ENCODE measurements at places on chromosomes 6 and 20. TPM values are rescaled to one million over a fixed set of nuclear protein-coding genes. Genes with fewer than 3 reads are reported as not detected.

- no peak overlapping the region for H3K27ac ChIP-seq
- H3K4me3 ChIP-seq = no peak overlapping the region
- H3K4me1 ChIP-seq = no peaks in the 10 kb centered on the region
- peaks cover 39% of the 10 kb centered on the region for H3K27me3 ChIP-seq
- H3K36me3 ChIP-seq = no peaks in the 10 kb centered on the region
- no peak for DNase-seq
Observed at GRCh38 chr6:101394936-101395335, 1.4 kb downstream of the GRIK2 start.

GRCh38 chr6:121498481-121499276 is 63.2 kb downstream of the GJA1 start:
- H3K27ac ChIP-seq = no peak overlapping the region
- H3K36me3 ChIP-seq = no peaks in the 10 kb centered on the region
- no peaks in the 10 kb centered on the region for H3K27me3 ChIP-seq
- H3K4me1 ChIP-seq = no peaks in the 10 kb centered on the region
- DNase-seq = no peak

SLC26A8 gene
- total RNA-seq = not detected

DNA sequence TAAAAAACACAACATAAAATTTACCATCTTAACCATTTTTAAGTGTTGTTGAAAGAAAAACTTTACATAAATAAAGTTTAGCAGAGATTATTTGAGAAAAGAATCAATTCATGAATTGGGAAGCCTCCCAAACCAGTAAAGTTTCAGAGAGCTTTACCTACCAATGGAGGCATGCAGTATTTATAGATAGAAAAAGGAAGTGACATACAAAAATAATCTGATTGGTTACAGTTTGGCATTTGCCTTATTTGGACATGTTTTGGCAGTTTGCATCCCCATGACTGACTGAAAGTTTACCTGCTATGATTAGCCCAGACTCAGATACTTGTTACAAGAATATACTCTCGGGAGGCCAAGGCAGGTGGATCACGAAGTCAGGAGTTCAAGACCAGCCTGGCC is 3.7 kb upstream of the CMTR1 start:
- H3K36me3 ChIP-seq = no peaks in the 10 kb centered on the region
- peaks cover 18% of the 10 kb centered on the region for H3K4me1 ChIP-seq
- H3K4me3 ChIP-seq = no peak overlapping the region
- H3K27me3 ChIP-seq = peaks cover 15% of the 10 kb centered on the region
- H3K27ac ChIP-seq = no peak overlapping the region
- DNase-seq = no peak

PNRC1 gene
- 47.6 TPM for total RNA-seq

- peak overlapping the region; percentile 5 for H3K4me3 ChIP-seq
- H3K27me3 ChIP-seq = no peaks in the 10 kb centered on the region
- peaks cover 22% of the 10 kb centered on the region for H3K4me1 ChIP-seq
- no peak overlapping the region for H3K27ac ChIP-seq
Observed at GRCh38 chr6:5302995-5303622, 41.8 kb downstream of the FARS2 start.

SSR1 gene
- total RNA-seq = 168 TPM

DNA sequence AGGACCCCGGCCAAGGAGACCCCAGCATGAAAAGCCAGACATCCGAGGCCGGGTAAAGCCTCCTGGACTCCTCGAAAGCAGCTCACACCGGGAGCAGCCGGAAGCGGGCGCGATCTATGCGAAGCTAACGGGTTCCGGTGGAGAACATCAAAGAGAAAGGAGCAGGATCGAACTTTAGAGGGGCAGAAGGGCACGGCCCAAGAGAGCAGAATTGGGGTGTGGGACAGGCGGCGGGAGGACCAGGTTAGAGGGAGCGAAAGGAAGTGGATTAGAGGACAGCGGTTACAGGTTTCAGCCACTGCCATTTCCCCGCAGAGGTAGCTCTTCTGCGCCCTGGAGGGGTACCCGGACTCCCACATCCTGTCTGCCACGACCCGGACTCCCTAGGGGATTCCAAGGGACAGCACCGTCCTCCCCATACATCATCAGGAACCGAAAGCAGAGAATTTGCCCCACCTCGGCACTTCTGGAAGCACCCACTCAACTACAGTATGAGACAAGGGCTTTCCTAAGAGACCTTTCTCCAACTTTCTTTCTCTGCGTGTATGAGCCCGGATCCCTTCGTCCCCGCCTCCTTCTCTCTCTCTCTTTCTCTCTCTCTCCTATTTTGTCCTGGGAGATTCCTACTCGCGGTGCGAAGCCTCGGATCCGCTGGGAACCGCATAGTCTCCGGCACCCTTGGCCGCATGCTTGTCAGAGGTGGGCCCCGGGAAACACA is 507 bp upstream of the VGLL2 start:
- H3K27me3 ChIP-seq = peaks cover 83% of the 10 kb centered on the region
- peaks cover 12% of the 10 kb centered on the region for H3K4me1 ChIP-seq
- no peak overlapping the region for H3K27ac ChIP-seq
- DNase-seq = no peak

Data from activated T-helper 1 cell treated with anti-CD3 and anti-CD28 coated beads, Interleukin-12 subunit alpha, Interleukin-12 subunit beta, Interleukin-2, Interleukin-4 antibody, amounts not matched to agents 30 ng/mL and 10 ng/mL and 1 ng/mL, durations not matched to agents 14 hours and 24 hours and 36 hours (primary cell).